ENCODE measurements at places on chromosomes 6 and 20.

GRCh38 chr20:62480318-62480717 is 4.5 kb upstream of the GATA5 start:
- DNase-seq, result no peak

DNA sequence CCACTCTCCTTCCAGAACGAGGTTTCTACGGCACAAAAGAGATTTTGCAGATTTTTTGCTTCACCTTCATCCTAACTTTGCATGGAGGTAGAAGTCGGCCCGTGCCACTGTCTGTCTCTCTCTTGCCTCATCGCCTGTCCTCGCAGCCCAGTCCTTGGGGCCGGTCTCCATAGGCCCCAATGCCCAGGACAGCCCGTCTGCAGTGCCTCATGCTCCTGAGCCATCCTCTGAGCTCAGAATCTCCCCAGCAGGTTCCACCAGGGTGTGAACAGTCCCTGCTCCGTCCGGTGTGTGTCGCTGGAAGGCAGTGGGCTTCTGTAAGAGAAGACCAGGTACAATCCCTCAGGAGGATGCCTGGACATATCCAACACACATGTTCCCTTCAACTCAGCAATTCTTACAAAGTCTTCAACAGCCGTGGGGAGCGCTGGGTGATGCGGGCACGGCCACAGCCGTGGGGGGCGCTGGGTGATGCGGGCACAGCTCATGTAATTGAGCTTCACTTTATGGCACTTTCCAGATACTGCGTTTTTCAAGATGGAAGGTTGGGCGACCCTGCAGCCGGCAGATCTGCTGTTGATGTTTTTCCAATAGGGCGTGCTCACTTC is 231.9 kb downstream of the DLL1 start:
- no peak for DNase-seq

GRCh38 chr6:21235162-21235561 is 358.4 kb upstream of the SOX4 start:
- no peak for DNase-seq

GRCh38 chr6:166058064-166058739 is 109.4 kb downstream of the TBXT start:
- DNase-seq, result no peak

DNA sequence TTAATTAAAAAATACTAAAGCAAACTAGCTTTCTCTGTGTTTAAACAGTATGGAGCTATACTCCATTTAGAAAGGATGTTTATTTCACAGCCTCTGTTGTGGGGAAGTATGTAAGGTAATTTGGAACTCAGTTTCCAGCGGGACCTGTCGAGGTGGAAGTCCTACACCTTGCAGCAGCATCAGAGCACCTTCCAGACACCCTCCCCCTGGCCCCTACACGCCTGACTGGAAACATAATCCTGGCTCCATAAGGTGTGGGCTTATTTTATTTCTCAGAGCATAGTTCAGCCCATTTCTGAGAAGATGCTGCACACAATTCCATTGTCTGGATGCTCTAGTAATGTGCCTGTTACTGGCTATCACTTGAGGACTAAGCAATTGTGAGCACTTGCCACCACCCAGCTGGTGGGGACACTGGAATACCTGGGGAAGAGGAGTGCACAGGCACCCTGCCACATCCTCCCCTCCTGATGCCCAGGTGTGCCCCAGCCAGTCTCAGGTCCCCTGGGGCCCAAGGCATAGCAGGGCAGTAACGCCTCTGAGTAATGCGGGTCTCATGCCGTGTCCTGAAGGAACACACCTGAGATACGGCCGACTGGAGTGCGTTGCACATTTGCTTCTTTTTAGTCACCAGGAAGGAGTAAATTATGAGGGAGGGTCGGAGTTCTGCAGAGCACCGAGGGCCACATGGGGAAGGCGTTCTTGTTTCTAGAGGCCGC is 556.5 kb downstream of the QKI start:
- no peak for DNase-seq
